Activated CD8-positive, alpha-beta T cell treated with anti-CD3 and anti-CD28 coated beads, Interleukin-2, amount 10 ng/mL, durations not matched to agents 7 days and 5 days (primary cell): ENCODE measurements at places on chromosomes 6 and 20. TPM values are rescaled to one million over a fixed set of nuclear protein-coding genes. Genes with fewer than 3 reads are reported as not detected.

GRCh38 chr6:141134723-141135122 lies 998.0 kb upstream of the GJE1 start:
- H3K36me3 ChIP-seq: no peaks in the 10 kb centered on the region
- H3K27ac ChIP-seq: no peak overlapping the region
- H3K27me3 ChIP-seq: no peaks in the 10 kb centered on the region
- H3K4me3 ChIP-seq: no peak overlapping the region
- no peak for DNase-seq

PPP1R16B gene
- 63.4 TPM for total RNA-seq

DNA sequence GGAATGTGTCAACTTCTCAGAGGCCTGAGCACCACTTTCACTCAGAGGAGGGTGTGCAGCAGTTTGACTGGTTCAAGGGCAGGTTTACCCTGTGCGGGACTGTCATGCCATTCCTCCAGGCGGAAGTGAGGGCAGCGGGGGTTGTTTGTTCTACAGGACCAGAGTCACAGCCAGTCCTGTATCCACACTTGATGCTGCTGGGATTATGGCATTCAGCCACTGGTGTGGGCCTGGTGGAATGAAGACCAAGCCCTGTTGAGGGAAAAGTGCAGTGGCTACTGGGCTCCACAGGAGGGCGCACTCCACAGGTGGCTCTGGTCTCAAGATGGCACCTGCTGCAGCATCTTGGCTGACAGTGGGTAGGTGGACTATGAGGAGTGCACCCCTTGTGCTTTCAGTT lies 14.8 kb downstream of the SEMG2 start:
- no peak overlapping the region for H3K4me3 ChIP-seq
- H3K4me1 ChIP-seq: no peaks in the 10 kb centered on the region
- no peak overlapping the region for H3K27ac ChIP-seq
- H3K27me3 ChIP-seq: peaks cover 12% of the 10 kb centered on the region
- H3K36me3 ChIP-seq: no peaks in the 10 kb centered on the region

- H3K27me3 ChIP-seq: no peaks in the 10 kb centered on the region
- no peaks in the 10 kb centered on the region for H3K36me3 ChIP-seq
Measured at GRCh38 chr6:21984135-21984534, 312.7 kb downstream of the PRL start.

BANF2 gene
- total RNA-seq: not detected

- DNase-seq: no peak
- H3K4me1 ChIP-seq: peaks cover 12% of the 10 kb centered on the region
- no peaks in the 10 kb centered on the region for H3K27me3 ChIP-seq
- H3K27ac ChIP-seq: no peak overlapping the region
- no peak overlapping the region for H3K4me3 ChIP-seq
Measured at GRCh38 chr20:50826121-50826520, 31.3 kb downstream of the BCAS4 start.

HEY2 gene
- not detected for total RNA-seq

CLPSL2 gene
- total RNA-seq: not detected

LPA gene
- total RNA-seq: not detected
